ENCODE measurements at places on chromosomes 1 and 21.

GRCh38 chr21:35559128-35559828 is 501.0 kb downstream of the SETD4 start:
- no peak for DNase-seq

DNA sequence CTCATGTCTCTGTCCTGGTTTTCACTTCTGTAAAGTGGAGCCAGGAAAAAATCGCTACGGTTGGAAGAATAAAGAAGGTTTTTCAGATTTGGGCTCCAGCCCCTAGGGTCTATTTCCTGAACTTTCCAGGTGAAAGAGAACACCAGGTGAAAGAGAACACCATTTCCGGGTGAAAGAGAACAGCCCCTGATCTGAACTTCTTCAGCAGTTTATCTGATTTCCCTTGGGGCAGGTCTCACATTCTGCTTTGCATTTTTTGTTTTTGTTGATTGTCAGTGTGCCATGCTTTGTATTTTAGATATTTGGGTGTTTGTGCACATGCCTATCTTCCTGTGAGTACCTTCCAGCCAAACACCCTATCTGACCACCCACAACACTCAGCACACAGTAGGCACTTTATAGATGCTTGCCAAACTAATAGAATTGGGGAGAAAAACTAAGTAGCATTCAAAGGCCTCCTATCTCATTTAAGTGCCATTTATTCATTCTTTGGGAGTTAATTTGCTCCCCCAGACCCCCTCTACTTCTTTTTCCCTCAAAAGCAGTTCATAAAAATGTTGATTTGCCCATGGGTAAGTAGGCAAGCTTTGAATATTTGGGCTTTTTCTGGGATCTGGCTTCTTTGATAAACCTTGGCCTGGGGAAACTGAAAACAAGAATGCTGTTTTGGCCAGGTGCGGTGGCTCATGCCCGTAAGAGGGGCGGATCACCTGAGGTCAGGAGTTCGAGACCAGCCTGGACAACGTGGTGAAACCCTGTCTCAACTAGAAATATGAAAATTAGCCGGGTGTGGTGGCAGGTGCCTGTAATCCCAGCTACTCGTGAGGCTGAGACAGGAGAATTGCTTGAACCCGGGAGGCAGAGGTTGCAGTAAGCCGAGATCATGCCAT is 2.2 kb downstream of the NAV1 start:
- DNase-seq = no peak

GRCh38 chr1:115052454-115053083 is 22.9 kb downstream of the TSHB start:
- DNase-seq = peak; percentile 64

DNA sequence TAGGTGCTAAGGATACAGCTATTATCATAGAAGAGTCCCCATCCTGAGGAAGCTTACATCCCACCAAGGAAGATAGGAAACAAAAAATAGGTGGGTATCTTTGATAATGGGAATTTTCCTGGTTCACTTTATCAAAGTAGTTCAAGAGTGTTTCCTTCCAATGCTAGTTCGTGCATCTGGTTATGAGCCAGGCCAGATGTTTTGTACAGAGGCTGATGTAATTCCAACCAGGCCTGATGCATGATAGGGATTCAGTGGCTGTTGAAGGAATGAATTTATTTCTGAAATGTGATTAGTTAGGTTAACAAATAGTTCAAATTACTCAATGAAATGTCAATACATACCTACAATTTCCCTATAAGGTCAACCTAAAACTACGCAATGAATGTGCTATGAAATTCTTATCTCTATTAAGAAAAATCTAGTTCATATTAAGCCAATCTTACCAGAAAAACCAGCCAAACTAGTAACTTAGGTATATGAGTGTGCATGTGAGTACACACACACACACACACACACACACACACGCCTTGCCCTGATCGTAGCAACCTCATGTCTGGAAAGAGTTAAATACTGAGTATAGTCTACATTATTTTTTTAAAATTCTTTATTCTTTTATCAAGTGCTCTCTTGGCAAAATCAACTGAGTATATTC is 9.5 kb upstream of the ZBTB18 start:
- DNase-seq = no peak

DNA sequence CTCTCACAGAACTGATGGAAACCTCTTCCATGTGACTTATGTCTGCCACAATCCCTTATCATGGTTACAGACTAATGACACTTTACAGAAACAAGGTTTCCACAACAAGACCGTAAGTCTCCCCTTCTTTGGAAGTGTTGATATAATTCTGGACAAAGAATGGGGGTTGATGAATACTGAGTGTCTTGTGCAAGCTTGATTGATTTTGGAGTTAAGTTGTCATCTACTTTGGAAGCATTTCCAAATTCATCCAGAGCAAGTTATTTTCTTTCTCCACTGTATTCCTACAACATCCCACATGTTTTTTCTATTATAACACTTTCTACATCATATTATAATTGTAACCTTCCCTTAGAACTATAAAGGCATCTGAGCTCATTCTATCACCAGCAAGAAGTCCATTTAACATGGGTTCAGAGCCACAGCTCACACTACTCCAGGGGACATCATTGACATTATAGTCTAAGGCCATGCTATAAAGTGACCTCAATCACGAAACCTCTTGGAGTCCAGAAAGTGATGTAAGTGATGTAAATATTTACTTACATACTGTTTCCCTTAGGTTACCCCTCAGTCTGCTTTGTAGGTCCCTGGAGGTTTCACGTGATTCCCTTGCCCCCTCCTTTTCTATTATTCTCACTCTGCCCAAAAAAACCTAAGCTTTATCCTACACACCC is 125.7 kb upstream of the PBX1 start:
- DNase-seq = no peak
